ENCODE measurements at places on chromosomes 1 and 21.

- no peak for DNase-seq
These were observed 127.5 kb upstream of the C1orf174 start for GRCh38 chr1:4027492-4028138.

GRCh38 chr1:43890815-43891214, 42.8 kb upstream of the ARTN start:
- no peak for DNase-seq

GRCh38 chr1:151541752-151542151, 1.6 kb downstream of the TUFT1 start:
- no peak for DNase-seq

GRCh38 chr1:180415985-180416633, 86.3 kb downstream of the ACBD6 start:
- no peak for DNase-seq

DNA sequence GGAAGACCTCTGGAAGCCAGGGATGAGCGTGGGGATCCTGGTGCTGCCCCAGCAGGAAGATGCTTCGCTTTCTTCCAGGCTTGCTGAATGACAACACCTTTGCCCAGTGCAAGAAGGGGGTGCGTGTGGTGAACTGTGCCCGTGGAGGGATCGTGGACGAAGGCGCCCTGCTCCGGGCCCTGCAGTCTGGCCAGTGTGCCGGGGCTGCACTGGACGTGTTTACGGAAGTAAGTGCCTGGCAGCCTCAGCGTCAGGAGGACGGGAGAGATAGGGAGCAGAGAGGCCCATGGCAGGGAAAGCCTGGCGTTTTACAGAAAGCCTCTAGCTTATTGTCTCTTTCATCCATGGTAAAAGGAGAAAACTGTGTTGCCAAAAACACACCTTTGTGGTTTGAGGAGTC, 23.5 kb downstream of the PHGDH start:
- DNase-seq, result no peak

GRCh38 chr1:16068356-16069270, 4.8 kb downstream of the FAM131C start:
- DNase-seq, result no peak

GRCh38 chr1:246533371-246533905, 26.4 kb upstream of the SMYD3 start:
- DNase-seq, result no peak

- no peak for DNase-seq
These were observed 1135.9 kb downstream of the KCNT2 start for GRCh38 chr1:195472291-195472690.

GRCh38 chr1:64936956-64937355, 29.4 kb downstream of the JAK1 start:
- DNase-seq, result no peak

GRCh38 chr1:152953761-152954160, 6.8 kb downstream of the SPRR5 start:
- no peak for DNase-seq

- no peak for DNase-seq
These were observed 494.5 kb upstream of the PBX1 start for GRCh38 chr1:164064501-164064900.

GRCh38 chr1:225526878-225527277, 99.0 kb upstream of the LBR start:
- DNase-seq, result no peak

- DNase-seq, result no peak
These were observed 44.7 kb downstream of the SLC30A10 start for GRCh38 chr1:219883400-219884332.
